ENCODE measurements at places on chromosomes 4 and X. TPM values are rescaled to one million over a fixed set of nuclear protein-coding genes. Genes with fewer than 3 reads are reported as not detected.

TNIP3 gene
- total RNA-seq = not detected

LRCH2 gene
- 5.6 TPM for total RNA-seq

CCDC120 gene
- 12.3 TPM for total RNA-seq

GRCh38 chr4:75660491-75660890, 12.7 kb downstream of the G3BP2 start:
- H3K27me3 ChIP-seq = no peaks in the 10 kb centered on the region
- no peak overlapping the region for H3K4me3 ChIP-seq
- H3K4me1 ChIP-seq = no peaks in the 10 kb centered on the region
- no peak for DNase-seq

DNA sequence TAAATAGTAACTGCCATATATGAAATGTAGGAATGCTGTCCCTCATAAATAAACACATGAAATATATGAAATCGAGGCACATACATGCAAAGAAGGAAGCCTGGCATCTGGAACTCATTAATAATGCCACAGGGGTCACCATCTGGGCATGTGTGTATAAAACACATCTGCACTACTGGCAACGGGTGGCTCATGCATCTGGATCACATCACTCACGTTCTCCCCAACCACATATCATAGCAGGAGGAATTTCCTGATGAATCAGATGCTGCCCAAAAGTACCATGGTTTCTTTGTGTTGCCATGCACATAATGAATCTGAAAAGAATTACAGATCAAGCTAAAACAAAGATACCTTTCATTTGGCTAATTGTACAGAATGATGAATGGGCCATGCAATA, 28.6 kb downstream of the RNF175 start:
- no peak for DNase-seq
- no peak overlapping the region for H3K27ac ChIP-seq
- no peak overlapping the region for H3K4me3 ChIP-seq
- no peaks in the 10 kb centered on the region for H3K4me1 ChIP-seq
- no peaks in the 10 kb centered on the region for H3K36me3 ChIP-seq
- H3K27me3 ChIP-seq = no peaks in the 10 kb centered on the region

DNA sequence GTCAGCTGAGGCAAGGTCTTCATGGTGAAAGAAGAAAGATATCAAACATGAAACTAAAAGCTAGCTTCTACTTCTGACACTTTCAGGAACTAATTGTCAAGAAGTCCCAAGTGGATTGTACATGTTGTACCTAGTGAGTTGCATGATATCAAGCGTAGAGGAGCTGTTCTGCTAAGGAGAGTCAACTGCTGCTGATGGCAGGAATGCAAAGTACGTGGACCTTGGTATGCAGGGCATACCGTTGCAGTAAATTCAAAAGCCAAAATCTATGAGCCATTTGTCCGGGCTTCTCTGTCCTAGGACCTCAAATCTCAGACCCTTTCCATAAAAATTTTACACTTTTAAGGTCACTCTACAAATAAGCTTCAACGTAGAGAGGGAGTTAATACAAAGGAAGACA, 446.2 kb downstream of the KCTD8 start:
- no peak overlapping the region for H3K4me3 ChIP-seq
- no peaks in the 10 kb centered on the region for H3K36me3 ChIP-seq
- no peak for DNase-seq
- no peaks in the 10 kb centered on the region for H3K4me1 ChIP-seq
- H3K27me3 ChIP-seq = no peaks in the 10 kb centered on the region

DNA sequence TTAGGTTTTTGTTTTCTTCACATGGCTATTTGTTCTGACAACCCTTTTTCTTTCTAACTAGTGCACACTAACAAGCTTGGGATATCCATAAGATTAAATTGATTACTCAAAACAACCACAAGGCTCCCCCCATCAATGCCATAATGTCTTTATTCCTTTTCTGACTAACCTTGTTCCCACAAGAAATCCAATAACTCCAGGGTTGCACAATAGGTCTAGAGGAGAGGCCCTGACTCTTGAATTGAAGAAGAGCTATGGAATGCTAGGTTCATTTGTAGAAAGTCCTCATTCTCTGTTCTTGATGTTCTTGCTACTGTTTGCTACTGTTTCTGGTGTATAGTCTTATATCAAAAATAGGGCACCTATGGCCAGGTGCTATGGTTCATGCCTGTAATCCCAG, 71.0 kb downstream of the PRRG1 start:
- DNase-seq = no peak
- H3K4me3 ChIP-seq = no peak overlapping the region
- H3K27ac ChIP-seq = no peak overlapping the region
- no peaks in the 10 kb centered on the region for H3K36me3 ChIP-seq
- H3K4me1 ChIP-seq = no peaks in the 10 kb centered on the region

- no peaks in the 10 kb centered on the region for H3K4me1 ChIP-seq
- no peak overlapping the region for H3K27ac ChIP-seq
- DNase-seq = no peak
- H3K36me3 ChIP-seq = no peaks in the 10 kb centered on the region
- no peaks in the 10 kb centered on the region for H3K27me3 ChIP-seq
- no peak overlapping the region for H3K4me3 ChIP-seq
Observed at GRCh38 chrX:100863326-100863864, 10.8 kb downstream of the NOX1 start.

DNA sequence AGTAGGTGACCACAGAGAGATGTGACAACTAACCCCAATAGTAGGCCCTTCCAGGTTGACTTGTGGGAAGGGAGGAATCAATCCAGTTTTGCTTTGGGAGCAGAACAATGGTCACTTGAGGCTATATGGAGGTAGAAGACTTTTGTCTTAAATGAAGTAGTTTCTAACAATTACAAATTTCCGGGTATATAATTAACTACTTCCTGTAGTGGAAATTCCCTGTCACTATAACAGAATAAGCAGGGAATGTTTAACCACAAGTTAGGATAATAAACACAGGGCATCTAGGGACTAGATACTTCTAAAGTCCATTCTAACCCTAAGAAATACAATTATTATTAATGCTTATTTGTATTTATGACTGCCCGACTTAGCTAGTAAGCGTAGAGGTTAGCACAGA, 99.0 kb upstream of the TRPC3 start:
- no peaks in the 10 kb centered on the region for H3K36me3 ChIP-seq
- DNase-seq = no peak
- H3K27ac ChIP-seq = no peak overlapping the region
- no peaks in the 10 kb centered on the region for H3K4me1 ChIP-seq

DNA sequence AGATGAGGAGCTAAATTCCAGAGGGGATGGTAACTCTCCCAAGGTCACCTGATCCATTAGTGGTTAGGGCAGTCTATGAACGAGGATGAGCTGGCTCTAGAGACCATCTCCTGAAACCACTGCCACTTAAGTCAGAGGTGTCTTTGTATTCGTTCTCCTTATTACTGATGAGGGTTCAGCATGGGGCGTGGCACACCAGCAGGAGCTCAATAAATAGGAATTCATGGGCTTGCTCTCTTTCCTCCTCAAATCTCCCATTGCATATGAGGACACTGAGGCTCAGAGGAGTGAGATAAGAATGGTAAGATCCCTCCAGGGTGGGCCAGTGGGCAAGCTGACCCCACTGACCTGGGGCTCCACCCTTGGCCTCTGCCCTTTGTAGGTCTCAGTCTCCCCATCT, 1.7 kb upstream of the GATA1 start:
- no peaks in the 10 kb centered on the region for H3K27me3 ChIP-seq
- no peaks in the 10 kb centered on the region for H3K36me3 ChIP-seq
- H3K4me1 ChIP-seq = no peaks in the 10 kb centered on the region
- DNase-seq = no peak
- no peak overlapping the region for H3K27ac ChIP-seq

DNA sequence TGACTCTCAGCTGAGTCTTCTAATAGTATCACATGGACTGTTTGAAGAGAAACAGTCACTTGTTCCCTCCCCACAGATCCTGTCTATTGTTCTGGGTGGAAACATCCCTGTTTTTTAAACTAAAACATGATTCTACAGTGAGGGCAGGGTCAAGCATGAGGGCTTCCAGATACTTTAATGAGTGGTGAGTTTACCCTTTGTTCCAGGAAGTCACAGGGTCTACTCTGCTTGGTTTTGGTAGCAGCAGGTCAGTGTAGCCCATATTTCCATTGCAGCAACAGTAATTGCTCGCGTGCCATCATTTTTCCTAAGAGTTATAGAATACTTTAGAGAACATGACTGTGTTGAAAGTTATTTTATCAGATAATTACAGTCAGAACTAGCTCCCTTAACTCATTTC, 87.4 kb downstream of the ZNF732 start:
- no peak overlapping the region for H3K27ac ChIP-seq
- H3K4me3 ChIP-seq = no peak overlapping the region
- no peaks in the 10 kb centered on the region for H3K4me1 ChIP-seq
- DNase-seq = no peak
- no peaks in the 10 kb centered on the region for H3K27me3 ChIP-seq

GRCh38 chrX:74138943-74139342, 165.0 kb upstream of the ZCCHC13 start:
- DNase-seq = no peak
- no peak overlapping the region for H3K4me3 ChIP-seq
- no peaks in the 10 kb centered on the region for H3K27me3 ChIP-seq
- no peaks in the 10 kb centered on the region for H3K4me1 ChIP-seq
- no peak overlapping the region for H3K27ac ChIP-seq

GRCh38 chr4:96766359-96766758, 926.5 kb downstream of the PDHA2 start:
- no peaks in the 10 kb centered on the region for H3K36me3 ChIP-seq
- H3K27ac ChIP-seq = no peak overlapping the region
- DNase-seq = no peak
- H3K27me3 ChIP-seq = no peaks in the 10 kb centered on the region
- no peaks in the 10 kb centered on the region for H3K4me1 ChIP-seq
- no peak overlapping the region for H3K4me3 ChIP-seq

DNA sequence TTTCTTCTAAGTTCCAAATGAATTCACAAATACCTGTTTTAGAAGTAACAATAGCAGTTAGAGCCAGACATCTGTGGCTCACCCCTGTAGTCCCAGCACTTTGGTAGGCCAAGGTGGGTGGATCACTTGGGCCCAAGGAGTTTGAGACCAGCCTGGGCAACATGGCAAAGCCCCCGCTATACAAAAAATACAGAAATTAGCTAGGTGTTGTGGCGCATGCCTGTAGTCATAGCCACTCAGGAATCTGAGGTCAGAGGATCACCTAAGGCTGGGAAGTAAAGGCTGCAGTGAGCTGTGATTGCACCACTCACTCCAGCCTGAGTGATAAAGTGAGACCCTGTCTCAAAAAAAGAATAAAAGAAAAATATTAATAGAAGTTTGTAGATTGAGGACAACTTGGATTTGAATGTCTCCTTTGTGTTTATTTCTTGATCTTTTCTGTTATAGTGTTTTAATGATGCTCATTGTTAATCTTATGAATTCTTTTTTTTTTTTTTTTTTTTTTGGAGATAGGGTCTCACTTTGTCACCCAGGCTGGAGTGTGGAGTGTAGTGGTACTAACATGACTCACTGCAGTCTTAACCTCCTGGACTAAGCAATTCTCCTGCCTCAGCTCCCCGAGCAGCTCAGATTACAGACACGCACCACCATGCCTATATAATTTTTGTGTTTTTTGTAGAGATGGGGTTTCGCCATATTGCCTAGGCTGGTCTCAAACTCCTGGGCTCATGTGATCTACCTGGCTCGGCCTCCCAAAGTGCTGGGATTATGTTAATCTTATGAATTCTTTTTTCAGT, 30.7 kb upstream of the RAPGEF2 start:
- H3K27me3 ChIP-seq = no peaks in the 10 kb centered on the region
- no peaks in the 10 kb centered on the region for H3K4me1 ChIP-seq
- no peak for DNase-seq
- H3K4me3 ChIP-seq = no peak overlapping the region
- no peaks in the 10 kb centered on the region for H3K36me3 ChIP-seq

- no peak overlapping the region for H3K4me3 ChIP-seq
- H3K36me3 ChIP-seq = no peaks in the 10 kb centered on the region
- H3K27ac ChIP-seq = no peak overlapping the region
- H3K4me1 ChIP-seq = peaks cover 3% of the 10 kb centered on the region
Observed at GRCh38 chr4:8541981-8542715, 38.0 kb upstream of the GPR78 start.
